ENCODE measurements at places on chromosomes 13 and 19.

GRCh38 chr13:94435604-94436226 is 43.8 kb downstream of the DCT start:
- DNase-seq, result no peak

DNA sequence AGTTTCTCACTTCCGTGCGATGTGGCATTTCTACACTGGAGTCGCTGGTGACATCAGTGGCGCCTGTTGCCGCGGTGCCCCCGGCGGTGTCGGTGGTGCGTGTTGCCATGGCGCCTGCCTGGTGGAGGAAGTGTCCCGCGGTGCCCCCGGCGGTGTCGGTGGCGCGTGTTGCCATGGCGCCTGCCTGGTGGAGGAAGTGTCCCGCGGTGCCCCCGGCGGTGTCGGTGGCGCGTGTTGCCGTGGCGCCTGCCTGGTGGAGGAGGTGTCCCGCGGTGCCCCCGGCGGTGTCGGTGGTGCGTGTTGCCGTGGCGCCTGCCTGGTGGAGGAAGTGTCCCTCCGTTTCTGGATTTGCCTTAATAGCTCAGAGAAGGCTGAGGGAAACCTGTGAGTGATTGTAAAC is 127.6 kb downstream of the KDM4B start:
- DNase-seq, result no peak

GRCh38 chr13:45728759-45729158 is 26.6 kb downstream of the CBY2 start:
- no peak for DNase-seq

- no peak for DNase-seq
These were observed 3.4 kb downstream of the DNMT1 start for GRCh38 chr19:10191347-10191746.

DNA sequence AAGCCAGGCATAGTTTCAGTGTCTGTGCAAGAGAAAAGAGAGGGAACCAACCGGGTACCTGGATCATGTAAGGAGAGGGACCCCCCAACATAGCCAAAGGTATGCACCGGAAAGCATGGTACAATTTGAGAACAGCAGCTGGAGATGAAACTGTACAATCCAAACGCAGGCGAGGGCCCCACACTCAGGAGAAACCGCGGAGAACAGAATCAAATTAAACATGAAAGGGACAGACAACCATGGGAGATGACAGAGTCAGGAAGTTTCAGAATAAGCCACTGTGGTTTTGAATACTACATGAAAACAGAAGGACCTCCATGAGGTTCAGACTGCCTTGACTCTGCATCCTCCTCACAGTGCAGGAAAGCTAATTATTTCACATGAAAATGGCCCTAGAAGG is 62.9 kb upstream of the SPATA13 start:
- DNase-seq, result peak; percentile 12

- DNase-seq, result no peak
These were observed 121.6 kb upstream of the KL start for GRCh38 chr13:32894589-32895001.

GRCh38 chr13:71964491-71965100 is 97.6 kb upstream of the DACH1 start:
- DNase-seq, result no peak

DNA sequence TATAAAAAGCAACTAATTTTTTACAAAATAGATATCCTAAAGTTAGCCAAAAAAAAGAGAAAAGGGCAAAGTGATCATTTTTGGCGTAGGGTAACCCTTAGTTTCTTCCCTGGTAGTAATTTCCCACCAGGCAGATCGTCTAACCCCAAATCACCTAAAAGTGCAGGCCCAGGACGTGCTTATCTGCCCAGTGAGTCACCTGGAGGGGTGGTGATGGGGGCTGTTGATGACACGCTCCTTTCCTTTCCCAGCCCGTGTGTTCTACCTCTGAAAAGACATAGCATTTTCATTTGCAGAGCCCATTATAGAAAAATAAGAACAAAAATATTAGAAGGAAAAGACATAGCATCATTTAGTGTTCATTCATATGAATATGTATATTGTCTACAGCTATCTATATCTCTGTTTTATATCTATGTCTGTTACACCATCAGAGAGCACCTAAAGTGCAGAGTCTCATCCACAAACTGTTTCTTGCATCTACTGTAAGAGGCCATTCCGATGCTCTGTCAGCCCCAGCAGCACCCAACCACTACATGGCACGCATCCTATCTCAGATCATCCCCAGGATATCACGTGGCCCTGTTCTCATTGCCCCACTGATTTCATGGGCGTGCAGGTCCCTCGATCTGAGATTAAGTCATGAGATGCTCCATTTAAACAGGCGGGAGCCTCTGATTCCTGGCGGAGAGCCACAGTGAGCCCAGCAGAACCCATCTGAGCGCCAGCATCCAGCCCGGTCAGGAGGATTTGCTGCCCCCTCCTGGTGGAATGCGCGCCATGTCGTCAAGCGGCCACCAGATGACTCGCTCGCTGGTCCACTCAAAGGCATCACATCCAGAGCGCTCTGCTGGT is 8.5 kb upstream of the LILRB3 start:
- DNase-seq, result peak; percentile 87

GRCh38 chr13:74675182-74675581 is 541.0 kb upstream of the KLF12 start:
- DNase-seq, result no peak

- peak; percentile 90 for DNase-seq
These were observed 20.1 kb downstream of the C19orf12 start for GRCh38 chr19:29694669-29695627.

- no peak for DNase-seq
These were observed 26.8 kb upstream of the ALOX5AP start for GRCh38 chr13:30708541-30708940.

DNA sequence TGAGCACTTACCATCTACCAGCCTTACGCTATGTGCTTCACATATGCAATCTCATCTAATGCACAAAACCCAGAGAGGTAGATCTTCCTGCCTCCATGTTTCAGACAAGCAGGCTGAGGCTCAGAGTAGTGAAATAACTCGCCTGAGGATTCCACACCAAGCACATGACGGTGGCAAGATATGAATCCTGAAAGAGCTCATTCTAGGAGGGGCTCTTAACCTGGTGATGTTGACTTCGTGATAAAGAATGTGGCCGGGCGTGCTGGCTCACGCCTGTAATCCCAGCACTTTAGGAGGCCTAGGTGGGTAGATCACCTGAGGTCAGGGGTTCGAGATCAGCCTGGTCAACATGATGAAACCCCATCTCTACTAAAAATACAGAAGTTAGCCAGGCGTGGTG is 5.0 kb downstream of the NOVA2 start:
- DNase-seq, result no peak

DNA sequence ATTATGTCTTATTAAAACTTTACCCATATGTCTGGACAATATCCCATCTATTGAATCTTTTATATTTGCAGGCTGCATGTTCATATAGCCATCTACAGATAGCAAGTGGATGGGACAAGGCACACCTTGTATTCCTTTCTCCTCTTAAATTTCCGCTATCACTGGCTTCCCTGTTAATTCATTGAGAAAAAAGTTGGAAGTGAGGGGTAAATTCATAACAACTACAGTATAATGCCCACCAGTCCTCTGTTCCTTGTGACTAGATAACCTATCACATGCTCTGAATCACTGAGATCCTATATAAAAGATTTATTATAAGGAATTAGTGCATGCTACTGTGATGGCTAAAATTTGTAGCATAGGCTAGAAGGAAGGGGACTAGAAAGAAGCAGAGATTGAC is 1005.8 kb upstream of the ATXN8OS start:
- no peak for DNase-seq

GRCh38 chr19:10270616-10271394 is at the start of gene ICAM1:
ICAM1 (plus strand) TSS chr19:10271120; CDS start chr19:10271160, 40 bp downstream.
- peak; percentile 78 for DNase-seq

- peak; percentile 93 for DNase-seq
These were observed at the start of gene ARHGAP45 for GRCh38 chr19:1066748-1067340. ARHGAP45 (plus strand) TSS chr19:1067167; CDS start chr19:1067406, 239 bp downstream.

DNA sequence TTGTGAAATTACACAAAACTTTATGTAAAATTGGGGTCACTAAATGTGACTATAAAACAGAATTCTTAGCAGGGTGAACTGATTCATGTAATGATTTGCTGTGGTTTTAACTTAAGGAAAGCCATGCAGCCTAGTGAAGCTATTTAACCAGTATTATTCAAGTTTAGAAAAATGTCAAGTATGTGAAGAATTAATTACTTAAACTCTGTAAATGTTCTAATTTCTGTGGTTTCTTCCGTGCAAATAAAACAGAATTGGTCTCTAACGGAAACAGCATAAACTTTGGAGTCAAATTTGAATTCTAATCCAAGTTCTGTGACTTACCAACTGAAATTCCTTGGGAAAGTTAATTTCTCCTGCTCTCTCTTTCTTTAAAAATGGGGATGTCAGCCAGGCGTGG is 13.3 kb downstream of the CDC16 start:
- DNase-seq, result no peak

DNA sequence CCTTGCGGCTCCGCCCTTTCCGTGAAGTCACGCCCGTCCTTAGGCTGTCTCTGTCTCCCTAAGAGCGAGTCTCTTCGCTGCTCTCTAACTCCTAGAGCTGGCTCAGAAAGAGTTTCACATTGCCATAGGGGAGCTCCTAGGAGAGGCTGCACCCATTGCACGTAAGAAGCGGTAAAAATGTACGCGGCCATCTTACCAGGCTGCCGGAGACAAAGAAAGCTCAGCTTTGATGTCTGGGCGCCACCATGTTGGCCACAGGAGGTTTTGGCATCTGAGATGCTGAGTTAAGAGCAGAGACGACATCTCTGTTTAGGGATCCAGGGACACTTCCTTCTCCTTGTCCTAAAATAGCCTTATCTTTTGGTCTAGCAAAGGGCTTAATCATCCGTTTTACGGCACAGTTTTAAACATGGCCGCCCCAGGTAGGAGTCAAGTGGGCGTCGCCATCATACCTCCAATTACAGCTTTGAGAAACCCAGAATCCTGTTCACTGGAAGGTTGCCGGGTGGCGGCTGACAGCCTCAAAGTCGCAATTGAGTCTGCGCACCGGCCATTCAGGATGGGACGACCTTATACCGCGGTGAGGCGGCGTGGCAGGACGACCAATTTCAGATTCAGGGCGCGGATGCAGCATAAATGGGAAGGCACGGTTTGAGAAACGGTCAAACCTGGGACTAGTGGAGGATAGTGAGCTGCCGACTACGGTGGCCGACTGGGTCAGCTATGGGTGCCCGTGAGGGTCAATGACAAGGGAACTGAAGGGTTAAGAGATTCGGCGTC is at the start of gene ZNF793:
Gene ZNF793 (plus strand): TSS at position 553 of the 780 bp plus-strand sequence. CDS start 16,501 bp downstream, outside the sequence.
- peak; percentile 84 for DNase-seq

DNA sequence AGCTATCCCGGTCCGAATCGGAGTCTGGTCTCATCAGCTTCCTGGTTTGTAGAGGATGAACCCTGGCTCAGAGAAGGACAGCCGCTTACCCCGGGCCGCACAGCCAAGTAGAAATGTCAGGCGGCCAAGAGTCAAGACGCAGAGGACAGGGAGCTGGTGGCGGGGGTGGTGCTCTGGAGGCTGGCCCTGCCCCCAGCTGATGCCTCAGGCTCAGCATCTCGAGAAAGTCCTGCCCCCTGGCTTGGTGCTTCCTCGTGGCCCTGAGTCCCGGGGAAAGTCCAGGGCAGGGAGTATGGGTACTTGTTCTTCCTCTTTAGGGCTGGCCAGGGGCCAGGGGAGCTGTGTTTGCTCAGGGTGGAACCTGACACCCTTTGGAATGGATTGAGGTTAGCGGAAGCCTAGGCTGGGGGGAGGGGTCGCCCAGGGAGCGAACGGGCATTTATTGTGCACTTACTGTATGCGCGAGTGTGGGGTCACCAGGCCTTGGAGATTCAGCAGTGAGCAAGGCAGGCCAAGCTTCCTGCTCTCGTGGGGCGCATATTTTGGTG is 2.2 kb downstream of the TJP3 start:
- DNase-seq, result no peak

GRCh38 chr19:3163230-3163886 is 15.2 kb upstream of the S1PR4 start:
- DNase-seq, result peak; percentile 81

GRCh38 chr13:21685485-21686064 is 14.7 kb downstream of the FGF9 start:
- no peak for DNase-seq

DNA sequence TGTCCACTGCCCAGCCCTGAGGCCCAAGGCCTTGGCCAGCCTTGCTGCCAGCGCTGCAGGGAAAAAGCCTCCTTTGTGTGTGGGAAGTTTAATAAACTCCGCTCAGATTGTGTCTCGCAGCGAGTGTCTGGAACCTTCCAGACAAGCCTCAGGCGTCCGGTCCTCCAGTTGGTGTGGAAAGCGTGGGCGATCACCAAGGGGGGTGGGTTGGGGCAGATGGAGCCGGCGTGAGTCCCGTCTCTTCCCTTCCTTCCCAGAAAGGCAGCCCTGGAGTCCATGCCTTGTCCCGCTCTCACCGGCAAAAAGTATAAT is 4.6 kb downstream of the STK11 start:
- no peak for DNase-seq

- DNase-seq, result no peak
These were observed 718.0 kb downstream of the DACH1 start for GRCh38 chr13:71149046-71149445.

GRCh38 chr19:29245215-29245614 is 32.3 kb upstream of the UQCRFS1 start:
- DNase-seq, result no peak

DNA sequence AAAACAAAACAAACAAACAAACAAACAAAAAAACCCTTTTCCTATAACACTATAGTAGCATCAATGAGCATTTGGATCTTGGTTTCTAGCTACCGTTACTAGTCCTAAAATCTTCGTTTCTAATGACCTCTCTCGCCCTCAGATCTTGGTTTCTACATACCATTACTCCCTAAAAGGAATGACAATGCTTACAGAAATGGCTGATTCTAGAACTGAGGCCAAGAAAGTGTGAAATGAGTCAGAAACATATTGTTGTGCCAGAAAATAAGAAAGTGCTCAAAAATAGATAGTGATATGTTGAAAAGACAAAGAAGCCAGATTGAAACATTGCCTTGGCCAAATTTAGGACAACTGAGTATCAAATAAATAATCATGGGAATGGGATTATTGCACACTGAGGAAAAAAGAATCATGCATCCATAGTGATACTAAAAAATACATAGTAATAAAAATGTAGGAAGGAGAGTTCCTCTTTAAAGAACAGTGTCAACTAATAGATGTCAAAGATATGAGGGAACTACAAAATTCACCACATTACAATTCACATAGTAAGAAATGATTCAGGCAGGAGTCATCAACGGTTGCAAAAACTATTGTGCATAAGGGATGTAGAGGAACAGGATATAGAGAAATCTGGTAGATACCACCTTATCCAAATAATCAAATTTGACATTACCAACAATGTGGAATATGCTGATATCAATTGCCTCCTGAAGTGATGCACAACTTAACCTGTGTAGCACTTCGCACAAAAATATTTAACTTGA is 386.6 kb downstream of the DIAPH3 start:
- no peak for DNase-seq

GRCh38 chr13:26961890-26962615 is 201.5 kb upstream of the GPR12 start:
- no peak for DNase-seq

DNA sequence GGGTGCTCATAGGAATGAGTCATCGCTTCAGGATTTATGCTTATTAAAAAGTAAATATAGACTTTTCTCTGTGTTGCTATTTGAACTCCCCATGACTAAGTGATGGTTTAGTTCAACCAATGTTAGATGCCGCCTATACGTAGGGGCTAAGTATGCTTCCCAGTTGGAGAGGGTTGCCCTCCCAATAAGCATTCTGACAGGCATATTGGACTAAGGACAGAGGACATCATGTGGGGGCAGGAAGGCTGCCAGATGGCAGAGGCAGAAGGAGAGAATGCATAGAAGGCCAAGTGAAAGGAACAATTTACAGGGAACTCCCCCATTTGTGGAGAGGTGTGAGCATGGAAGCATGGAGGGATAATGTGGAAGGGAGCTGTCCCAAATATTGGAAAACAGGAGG is 318.4 kb upstream of the OBI1 start:
- no peak for DNase-seq

- no peak for DNase-seq
These were observed 284.2 kb downstream of the POU4F1 start for GRCh38 chr13:78319101-78319627.
